Heart right ventricle (tissue), 16 donors: ENCODE measurements at places on chromosomes 4 and X. TPM values are rescaled to one million over a fixed set of nuclear protein-coding genes. Genes with fewer than 3 reads are reported as not detected.

DNA sequence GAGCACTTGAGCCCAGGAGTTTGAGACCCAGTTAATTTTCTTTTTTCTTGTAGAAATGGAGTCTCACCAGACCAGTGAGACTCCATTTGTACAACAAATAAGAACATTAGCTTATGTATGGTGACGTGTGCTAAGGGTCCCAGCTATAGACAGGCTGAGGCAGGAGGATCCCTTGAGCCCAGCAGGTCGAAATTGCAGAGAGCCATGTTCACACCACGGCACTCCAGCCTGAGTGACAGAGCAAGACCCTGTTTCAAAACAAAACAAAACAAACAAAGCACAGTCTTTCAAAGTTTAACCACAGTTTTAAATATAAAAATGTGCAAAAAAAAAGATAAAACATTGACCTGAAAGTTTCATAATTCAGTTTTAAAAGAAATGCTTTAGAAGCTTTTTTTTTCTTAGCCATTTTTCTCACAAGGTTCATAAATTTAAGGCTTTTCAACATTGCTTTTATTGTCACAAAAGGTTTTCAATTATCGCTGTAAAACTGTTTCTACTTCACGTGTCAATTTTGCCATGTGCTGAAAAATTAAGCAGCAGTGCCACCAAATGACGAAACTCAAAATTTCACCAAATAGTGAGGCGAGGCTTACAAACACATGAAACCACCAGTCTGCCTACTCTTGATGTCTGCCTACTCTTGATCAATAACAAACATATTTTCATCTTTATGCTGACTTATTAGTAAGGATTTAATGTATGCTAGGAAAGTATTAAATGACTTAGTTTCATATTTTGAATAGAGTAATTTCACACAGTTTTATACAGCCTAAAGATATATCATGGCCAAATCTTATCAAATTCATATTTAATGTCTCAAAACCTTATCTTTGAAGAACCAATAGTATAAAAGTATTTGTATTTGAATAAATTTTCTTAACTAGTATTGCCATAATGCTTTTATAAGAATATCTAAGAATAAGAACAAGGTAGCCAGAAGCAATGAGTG, 126.3 kb downstream of the NEK1 start:
- H3K27me3 ChIP-seq, result no peaks in the 10 kb centered on the region
- H3K36me3 ChIP-seq, result peaks cover 3% of the 10 kb centered on the region
- no peak overlapping the region for H3K4me3 ChIP-seq
- no peaks in the 10 kb centered on the region for H3K4me1 ChIP-seq

GRCh38 chr4:142331132-142331531, 515.0 kb downstream of the INPP4B start:
- peak; percentile 16 for DNase-seq
- H3K27me3 ChIP-seq, result no peaks in the 10 kb centered on the region
- peak overlapping the region; percentile 64 for H3K27ac ChIP-seq
- H3K4me1 ChIP-seq, result peaks cover 14% of the 10 kb centered on the region

DNA sequence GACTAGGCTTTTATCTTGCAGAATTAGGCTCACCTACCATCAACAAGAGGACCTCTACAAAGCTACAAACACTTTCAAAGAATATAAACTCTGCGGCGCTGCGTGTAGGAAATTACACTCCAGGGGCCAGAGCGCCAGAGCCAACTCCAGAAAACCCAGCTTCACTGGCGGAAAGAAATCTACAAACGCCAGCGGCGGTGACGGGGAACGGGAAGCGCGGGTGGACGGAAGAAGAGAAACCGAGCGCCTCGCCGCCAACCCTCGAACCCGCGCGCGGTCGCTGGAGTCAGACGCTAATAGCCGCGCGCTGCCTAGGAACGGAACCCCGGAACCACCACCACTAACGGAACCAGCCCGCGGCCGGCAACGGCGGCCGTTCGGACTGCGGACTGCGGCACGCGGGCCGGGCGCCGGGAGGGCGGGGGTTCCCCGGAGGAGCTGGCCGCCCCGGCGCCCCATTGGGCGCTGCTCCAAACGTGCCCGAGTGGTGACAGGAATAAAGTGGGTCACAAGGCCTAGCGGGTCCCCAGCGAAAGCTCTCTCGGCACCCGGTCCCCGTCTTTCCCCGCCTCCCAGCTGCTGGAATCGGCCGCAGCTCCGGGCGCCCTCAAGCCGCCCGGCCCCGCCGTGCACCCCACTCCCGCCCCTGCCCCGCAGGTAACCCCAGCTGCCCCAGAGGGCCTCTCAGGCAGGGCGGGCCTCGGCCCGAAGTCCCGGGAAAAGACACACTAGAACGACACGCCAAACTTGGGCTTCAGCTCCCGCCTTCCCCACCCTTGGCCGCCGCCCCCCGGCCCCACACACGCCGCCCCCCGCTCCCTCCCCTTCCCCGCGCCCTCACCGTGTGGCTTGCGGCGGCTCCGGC, 836 bp downstream of the CLOCK start:
- H3K27ac ChIP-seq, result peak overlapping the region; percentile 99

CXCL13 gene
- total RNA-seq, result not detected
